ENCODE measurements at places on chromosomes 16 and 17. TPM values are rescaled to one million over a fixed set of nuclear protein-coding genes. Genes with fewer than 3 reads are reported as not detected.

Gene PRAC1
- not detected for total RNA-seq

Gene GPRC5B
- total RNA-seq, result 109 TPM

Gene RGS11
- total RNA-seq, result 4.9 TPM

Gene CHRNE
- 1.9 TPM for total RNA-seq

Gene MED9
- 22.4 TPM for total RNA-seq

Gene TBC1D3H
- total RNA-seq, result not detected

Gene C17orf78
- not detected for total RNA-seq
